ENCODE measurements at places on chromosomes 3 and 15.
A peak's percentile ranks its signal among the peaks of the same experiment; 100 is the strongest.

GRCh38 chr3:196207159-196207832 lies 3.9 kb downstream of the ZDHHC19 start:
- DNase-seq: no peak

DNA sequence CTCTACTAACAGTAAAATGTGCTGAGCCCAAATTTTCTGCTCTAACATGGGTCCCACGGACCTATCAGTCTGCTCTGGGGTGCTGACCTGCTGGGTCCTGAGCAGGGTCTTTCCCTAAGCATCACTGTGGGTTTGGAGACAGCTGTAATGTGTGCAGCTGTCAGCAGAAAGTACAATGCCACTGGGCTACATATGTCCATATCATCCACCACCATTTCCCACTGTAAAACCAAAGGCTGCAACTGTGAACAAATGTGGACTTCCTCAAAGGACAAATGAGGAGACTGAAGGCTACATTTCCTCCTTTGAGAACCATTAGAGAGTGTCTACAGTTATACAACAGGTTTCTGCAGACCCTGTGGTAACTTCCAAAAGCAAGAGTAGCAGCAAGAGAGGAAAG lies 33.8 kb upstream of the IP6K2 start:
- no peak for DNase-seq

DNA sequence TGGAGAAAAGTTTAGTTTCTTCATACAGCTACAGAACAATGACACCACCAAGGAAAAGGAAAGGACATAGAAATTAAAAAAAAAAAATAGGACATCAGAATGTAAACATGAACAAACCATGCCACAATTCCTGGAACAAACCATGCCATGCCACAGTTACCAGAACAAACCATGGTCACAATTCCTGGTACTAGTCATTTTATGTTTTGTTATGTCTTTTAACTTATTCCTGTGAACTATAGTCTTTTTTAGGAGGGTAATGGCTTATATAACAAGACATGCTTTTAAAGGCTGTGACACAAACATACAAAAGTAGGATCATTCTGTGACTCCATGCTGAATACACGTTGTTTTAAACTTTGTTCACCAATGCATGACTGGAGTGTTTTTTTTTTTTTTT lies 42.8 kb downstream of the CD47 start:
- no peak for DNase-seq

DNA sequence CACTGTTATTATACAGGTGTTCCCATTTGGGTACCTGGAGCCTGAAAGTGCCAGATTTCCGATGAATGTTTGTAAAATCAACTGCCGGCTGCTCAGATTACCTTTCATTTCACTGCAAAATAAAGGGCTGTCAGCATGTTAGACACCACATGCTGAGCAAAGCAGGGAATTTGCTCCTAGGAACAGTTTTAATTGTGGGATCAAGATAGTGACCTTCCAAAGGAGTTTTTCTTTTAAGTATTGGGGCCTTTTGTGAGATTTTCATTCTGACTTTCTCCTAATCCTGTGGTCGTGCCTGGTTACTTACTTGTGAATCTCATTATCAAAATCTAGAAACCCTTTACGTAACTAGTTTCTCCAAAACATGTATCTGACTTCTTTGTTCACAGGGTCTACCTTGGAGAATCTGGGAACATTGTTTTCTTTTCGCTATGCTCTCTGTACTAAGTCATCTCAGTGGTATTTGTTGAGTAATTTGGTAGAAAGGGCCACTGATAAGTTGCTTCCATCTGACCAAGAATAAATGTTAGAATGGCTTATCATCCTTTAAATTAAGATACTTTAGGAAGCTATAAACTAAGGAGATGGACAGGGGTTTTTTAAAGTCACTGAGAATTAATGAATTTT lies 40.8 kb upstream of the LRTM1 start:
- peak; percentile 77 for DNase-seq

GRCh38 chr3:49489247-49489646 lies 19.2 kb downstream of the DAG1 start:
- no peak for DNase-seq
